ENCODE measurements at places on chromosomes 16 and 17.

GRCh38 chr17:77428020-77428748, 287.4 kb downstream of the SEC14L1 start:
- no peak for DNase-seq

- no peak for DNase-seq
Measured at GRCh38 chr16:77928096-77928495, 94.3 kb upstream of the CLEC3A start.

DNA sequence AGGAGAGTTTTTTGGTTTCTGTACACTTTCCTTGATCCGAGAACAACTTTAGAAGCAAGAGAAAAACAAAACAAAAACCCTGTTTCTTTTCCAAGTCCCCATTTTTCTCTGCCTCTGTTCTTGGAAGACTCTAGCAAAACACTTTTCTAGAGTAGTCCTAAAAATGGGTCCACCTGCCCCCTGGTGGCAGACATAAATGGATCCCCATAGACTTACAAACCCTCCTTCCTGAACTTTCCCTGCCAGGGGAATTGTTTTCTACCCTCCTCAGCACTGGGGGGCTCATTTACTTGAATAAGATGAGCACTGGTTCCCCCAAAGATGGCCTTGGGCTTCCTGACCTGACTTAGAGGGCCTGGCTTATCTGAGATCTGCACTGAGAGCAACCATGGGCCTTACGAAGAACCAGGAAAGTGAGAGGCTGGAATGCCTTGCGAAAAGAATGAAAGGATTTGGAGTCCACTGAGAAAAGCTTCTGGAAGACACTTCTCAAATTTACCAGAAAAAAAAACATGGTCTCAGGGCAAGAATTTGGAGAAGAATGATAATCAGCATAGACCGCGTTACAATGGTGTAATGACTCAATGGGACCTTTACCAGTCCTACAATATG, 48.0 kb upstream of the CDYL2 start:
- DNase-seq: no peak

DNA sequence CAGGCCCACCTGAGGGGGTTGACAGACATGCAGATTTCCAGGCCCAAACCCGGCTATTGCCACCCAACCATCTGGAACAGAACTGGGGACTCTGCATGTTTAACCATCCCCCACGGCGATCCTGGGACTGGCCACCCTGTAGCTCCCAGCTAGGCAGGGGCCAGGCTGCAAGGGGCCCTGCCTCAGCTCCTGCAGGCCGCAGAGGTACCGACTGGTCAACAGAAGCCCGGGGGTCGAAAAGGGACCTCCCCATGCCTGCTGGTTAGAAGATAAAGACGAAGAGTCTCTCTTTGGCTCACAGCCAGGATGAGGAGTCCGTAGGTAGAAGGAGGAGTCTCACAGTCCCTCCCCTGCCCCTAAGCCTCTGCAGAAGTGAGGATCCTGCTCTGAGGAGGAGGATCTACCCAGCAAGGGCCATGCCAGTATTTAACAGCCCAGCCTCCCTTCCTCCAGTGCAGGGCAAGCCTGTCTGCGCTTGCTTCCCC, 223.4 kb upstream of the TNRC6C start:
- no peak for DNase-seq

- no peak for DNase-seq
Measured at GRCh38 chr17:48954300-48954755, 9.7 kb upstream of the SNF8 start.

DNA sequence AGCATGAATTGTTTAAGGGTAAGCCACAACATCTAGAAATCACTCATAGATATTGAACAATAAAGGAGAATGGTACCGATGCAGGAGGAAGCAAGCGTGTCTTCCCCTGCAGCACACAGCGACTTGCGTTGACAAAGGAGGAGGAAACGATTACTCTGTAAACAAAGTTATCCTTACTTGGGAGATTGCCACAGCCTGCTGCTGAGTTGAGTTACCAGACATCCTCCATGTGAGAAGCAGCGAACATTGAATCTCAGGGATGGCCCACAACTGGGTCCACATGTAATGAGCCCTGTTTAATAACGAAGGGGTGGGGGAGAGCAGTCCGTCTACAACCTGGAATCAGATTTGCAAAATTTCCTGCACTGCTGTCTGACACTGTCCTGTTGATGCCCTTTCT, 27.7 kb downstream of the CLUH start:
- no peak for DNase-seq

DNA sequence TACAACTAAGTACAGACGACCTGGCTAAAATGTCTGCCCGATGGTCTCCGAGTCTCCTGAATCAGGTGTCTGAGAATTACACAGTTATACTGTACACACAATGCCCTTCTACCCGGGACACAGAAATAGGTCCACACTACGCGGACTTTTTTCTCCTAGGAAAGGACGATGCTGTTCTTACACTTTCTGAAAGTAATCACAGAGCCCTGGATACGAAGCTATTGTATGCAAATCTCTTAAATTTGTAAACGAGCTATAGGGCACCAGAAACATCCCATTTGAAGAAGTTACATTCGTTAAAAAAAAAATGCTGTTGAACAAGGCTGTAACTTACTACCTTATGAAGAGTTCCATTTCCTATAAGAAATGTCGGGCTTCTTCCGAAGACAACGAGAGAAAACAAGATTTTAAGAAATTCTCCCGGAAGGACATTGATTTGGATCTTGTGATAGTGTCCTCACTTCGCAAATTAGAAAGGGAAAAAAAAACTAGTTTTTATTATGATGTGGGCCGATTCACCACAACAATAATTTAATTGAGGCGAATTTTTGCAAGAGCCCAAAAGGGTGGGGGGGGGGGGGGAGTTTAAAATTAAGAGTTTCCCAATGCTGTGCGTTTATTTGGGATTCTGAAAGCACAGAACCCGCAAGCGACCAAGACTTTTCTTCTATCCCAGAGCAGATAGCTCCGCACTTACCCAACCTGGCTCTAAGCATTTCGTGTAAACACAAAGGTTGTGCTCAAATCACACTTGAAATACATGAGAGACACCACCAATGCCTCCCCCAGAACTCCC, 1.5 kb upstream of the SOX9 start:
- DNase-seq: no peak

DNA sequence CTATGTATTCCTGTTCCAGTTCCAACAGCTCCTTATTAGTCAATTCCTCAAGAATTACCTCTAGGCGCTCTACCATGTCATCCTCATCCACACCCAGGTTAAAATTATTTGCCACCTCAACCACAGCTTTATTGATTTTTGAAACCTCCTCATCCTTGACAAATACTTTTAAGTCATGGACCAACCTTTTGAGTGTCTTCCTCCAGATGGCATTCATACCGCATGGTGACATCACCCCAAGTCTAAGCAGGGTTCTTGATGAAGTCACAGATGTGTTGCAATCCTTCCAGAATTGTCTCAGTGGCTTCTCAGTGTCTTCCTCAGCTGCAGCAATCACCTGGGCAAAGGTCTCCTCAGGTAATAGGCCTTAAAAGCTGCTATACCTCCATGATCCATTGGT, 40.1 kb downstream of the BCL7C start:
- DNase-seq: no peak

GRCh38 chr17:40410082-40410481, 7.6 kb downstream of the TOP2A start:
- no peak for DNase-seq

- DNase-seq: no peak
Measured at GRCh38 chr17:27570578-27570914, 60.4 kb upstream of the LGALS9 start.

GRCh38 chr16:54201200-54201599, 85.4 kb downstream of the IRX3 start:
- no peak for DNase-seq

- DNase-seq: no peak
Measured at GRCh38 chr16:1745181-1745899, 26.0 kb downstream of the NME3 start.

DNA sequence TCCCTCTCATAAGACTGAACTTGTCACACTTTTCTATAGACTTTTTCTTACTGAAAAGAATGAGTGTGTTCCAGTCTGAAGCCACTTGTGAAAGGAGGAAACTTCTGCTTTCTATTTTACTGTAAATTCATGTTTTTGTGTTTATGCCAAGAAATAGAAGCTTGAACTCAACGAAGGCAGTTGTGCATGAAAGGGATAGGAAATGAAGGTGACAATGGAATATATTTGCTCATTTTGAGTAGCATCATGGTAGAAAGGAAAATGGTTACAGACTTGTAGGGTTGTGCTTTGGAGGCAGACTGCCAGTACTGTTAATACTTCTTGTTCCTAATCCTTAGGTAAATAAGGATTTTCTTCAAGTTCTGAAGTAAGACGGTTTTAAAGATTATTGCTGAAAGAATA, 8.1 kb downstream of the CLTC start:
- no peak for DNase-seq

- no peak for DNase-seq
Measured at GRCh38 chr16:12411516-12411915, 392.2 kb downstream of the CPPED1 start.

DNA sequence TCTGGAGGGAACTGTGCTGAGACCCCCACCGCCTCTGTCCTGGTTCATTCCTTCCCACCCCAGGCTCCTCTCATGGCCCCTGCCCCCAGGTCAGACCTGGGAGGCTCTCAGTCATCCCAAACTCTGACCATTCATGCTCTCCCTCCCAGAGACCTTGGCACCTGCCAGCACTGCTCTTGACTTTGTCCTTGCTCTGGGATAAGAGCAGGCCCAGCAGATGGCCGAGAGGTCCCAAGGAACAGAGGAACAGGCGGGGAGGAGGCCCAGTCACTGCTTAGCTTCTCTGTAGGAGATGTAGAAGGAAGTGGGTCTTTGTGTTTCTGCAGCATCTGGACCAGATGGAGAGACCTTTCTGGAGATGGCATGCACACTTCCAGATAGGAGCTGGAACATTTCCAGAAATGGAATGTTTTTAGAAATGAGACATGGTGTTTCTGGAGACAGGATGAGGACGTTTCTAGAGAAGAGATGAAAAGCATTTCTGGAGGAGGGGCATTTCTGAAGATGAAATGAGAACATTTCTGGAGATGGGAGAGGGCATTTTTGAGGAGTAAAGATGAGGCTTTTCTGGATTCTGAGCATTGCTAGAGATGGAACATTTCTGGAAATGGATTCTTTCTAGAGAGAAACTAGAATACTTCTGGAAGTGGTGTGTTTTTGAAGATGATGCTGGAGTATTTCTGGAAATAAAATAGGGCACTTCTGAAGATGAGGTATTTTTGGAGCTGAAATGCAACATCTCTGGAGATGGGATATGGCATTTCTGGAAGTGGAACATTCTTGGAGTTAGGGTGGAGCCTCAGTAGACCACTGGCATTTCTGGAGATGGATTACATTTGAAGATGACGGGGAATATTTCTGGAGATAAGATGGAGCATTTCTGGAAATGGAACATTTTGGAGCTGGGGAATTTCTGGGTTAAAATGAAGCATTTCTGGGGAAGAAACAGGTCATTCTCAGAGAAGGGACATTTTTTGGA, 55.2 kb downstream of the RAI1 start:
- no peak for DNase-seq

GRCh38 chr17:16272111-16272840, 55.3 kb downstream of the PIGL start:
- no peak for DNase-seq

GRCh38 chr17:48047113-48047740, 932 bp upstream of the NFE2L1 start:
- DNase-seq: no peak

- DNase-seq: no peak
Measured at GRCh38 chr17:57972151-57972550, 15.9 kb downstream of the VEZF1 start.

DNA sequence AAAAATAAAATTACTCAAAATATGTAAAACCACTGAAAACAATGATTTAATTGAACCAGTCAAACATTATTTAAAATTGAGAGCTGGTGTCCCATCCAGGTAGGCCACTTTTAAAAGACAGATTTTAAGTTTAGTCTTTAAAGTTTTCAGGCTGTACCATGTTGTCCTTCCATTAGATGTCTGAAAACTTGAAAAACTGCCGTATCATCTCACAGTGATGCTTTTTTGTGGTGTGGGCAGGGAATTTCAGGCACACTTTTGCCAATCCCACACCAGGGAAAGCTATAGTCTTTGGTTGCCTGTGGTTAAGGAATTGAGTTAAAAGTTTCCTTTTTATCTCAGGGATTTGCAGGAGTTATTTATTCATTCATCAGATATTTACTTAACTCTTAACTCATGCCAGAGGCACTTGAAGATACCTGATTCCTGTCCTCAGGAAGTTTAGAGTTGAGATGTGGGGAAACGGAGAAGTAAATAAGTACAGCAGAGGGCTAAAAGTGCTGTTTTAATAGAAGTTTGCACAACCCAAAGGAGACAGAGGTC, 3.2 kb downstream of the SNTB2 start:
- no peak for DNase-seq

GRCh38 chr16:11009027-11009755, 64.8 kb downstream of the CLEC16A start:
- no peak for DNase-seq

GRCh38 chr16:30967795-30968194, 10.2 kb downstream of the SETD1A start:
- DNase-seq: no peak

DNA sequence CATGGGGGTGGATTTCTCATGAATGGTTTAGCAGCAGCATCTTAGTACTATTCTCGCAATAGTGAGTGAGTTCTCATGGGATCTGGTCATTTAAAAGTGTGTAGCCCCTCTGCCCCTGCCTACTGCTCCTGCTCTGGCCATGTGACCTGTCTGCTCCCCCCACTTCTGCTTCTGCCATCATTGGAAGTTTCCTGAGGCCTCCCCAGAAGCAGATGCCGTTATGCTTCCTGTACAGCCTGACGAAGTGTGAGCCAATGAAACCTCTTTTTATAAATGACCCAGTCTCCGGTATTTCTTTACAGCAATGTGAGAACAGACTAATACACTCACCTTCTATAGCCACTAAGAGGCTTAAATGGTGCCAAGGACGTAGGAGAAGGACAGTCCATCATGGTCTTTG, 51.5 kb downstream of the NOL11 start:
- no peak for DNase-seq

DNA sequence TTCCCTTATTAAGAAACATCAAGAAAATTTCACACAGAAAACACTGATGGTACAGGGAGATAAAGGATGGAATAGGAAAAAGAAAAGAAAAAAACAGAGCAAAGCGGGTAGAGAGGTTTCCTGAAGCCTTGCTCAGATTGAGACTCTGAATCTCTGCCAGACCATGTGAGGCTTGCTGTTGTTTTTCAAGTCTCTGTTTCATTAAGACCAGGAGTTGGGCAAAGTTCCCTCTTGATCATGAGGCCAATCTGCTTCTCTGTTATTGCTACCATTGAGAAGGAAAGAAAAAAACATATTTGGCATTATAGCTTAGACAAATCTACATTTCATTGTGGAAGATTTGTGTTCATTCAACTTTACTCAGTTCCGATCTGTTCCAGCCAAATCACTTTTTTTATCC, 201.6 kb upstream of the SOX9 start:
- no peak for DNase-seq

GRCh38 chr16:61590577-61590976, 445.7 kb downstream of the CDH8 start:
- DNase-seq: no peak

DNA sequence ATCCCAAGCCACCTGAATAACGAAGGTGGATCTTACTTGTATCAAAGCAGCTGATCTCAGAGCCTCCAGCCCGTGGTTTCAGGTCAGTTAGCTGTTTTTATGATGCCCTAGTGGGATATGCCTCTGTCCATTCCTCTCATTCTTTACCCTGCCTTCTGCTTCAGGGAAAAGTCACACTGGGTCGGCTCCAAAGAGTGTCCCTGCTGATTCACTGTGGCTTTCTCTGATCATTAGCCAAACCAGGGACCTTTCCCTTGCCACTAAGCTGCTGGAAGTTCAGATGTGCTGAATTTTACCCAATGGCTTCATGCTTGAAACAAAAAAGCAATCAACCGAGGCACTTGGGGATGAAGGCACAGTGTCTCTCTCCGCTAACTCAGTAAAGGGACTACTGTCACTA, 170.2 kb upstream of the SALL1 start:
- DNase-seq: no peak

- DNase-seq: no peak
Measured at GRCh38 chr16:67708368-67708771, 10.7 kb downstream of the GFOD2 start.
